ENCODE measurements at places on chromosomes 16 and 17. TPM values are rescaled to one million over a fixed set of nuclear protein-coding genes. Genes with fewer than 3 reads are reported as not detected.
A peak's percentile ranks its signal among the peaks of the same experiment; 100 is the strongest.

OR2C1 gene
- not detected for total RNA-seq

DNA sequence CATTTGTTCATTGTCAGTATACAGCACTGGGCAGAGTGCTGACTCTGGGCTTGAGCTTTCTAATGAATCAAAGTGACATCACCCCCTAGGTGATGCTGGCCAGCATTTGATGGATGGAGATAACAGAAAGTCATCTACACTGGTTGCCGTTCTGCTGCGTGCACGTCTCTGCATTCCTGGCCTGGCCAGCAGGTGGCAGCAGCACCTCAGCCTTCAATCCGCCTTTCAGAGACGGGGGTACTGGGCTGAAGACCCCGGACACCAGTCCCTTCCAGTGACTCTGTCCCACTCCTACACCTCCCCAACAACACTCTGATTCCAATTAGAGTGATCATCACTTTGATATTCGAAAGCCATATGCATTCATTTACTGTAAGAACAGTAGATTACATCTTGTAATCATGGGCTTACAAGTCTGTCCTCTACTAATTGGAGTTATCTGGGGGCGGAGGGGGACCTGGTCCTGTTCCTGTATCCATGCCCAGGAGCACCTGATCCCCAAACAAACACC lies 6.0 kb downstream of the CPSF4L start:
- peak; percentile 47 for DNase-seq

- DNase-seq, result no peak
Observed at GRCh38 chr17:1461198-1461944, 5.3 kb upstream of the CRK start.

DNA sequence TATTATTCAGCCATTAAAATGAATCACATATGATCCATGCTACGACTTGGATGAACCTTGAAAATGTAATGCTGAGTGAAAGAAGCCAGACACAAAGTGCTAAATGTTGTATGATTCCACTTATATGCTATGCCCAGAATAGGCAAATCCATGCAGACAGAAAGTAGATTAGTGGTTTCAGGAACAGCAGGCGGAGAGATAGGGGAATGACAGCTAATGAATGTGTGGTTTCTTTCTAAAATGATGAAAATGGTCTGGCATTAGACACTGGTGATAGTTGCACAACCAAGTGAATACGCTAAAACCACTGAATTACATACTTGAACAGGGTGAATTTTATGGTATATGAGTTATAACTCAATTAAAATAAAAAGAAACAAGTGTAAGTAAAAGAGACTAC lies 121.8 kb upstream of the NOG start:
- no peak for DNase-seq

- no peak for DNase-seq
Observed at GRCh38 chr16:86029131-86029741, 130.3 kb downstream of the IRF8 start.
